Activated T-helper 1 cell treated with anti-CD3 and anti-CD28 coated beads, Interleukin-2, amount 50 U/mL, for 16 hours (primary cell): ENCODE measurements at places on chromosomes 2 and 18.

GRCh38 chr2:21690005-21690404 lies 566.2 kb downstream of the TDRD15 start:
- DNase-seq: no peak

DNA sequence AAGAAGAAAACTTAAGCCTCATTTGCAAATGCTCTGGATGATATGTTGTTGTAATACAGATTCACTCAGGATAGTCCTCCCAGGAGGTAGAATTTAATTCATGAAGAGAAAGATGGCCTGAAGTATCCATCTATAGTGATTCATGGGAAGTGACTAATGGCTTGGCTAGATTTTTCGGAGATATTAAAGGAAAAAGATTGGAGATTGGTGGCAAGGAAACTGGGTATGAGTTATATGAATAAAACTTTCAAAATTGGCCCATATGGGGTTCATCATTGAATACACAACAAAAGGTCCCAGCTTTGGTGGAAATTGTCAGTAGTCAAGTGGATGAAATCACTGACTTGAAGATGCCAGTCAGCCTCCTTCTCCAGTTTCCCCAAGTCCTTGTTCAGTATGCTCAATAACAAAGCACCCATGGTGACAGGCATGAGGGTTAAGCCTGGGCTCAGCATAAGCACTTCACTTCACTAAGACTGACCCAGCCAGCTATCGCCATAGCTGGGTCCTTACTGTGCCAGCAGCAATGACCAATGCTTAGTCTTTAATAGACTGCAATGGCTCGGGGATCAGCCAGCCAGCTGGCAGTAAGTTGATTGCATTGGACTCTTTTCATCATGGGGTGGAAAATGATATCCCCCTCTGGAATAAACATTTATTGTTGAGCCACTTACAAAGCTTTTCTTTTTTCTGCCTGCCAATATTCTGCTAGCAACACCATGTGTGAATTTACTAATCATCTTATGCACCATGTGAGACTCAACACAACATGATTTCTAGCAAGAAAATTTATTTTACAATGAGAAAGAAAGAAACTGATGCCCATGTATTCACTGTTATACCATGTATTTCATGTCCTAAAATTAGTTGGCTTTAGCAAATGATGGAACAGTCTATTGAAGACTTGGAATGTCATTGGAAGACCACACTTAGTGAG lies 176.6 kb upstream of the TACR1 start:
- DNase-seq: no peak

DNA sequence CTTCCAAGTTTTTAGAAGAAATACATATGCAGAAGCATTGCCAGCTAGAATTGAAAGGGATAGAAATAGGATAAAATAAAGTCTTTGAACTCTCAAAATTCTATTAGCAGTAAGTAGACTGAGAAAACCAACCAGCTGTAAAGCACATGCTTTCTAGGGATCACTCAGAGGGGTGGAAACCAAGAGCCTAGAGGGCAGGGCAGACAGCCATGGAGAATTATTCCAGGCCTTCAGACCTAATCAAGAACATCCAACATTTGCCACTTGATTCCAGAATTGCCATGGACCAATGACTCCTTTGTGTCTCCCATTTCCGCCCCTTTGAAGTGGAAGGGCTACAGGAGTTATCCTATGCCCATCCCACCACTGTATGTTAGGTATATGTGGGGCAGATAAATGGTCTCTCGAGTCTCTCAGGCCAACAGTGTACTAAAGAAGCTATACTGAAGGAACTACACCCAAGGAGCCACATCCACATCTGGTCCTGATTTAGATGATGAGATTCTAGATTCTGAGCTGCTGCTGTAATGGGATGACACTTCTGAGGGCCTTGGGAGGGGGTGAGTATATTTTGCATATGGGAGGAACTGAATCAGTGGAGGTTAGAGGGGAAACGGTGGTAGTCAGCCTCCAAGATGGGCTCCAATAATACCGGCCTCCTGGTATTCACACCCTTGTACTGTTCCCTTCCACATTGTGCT lies 4.0 kb downstream of the FARSB start:
- DNase-seq: no peak

- no peak for DNase-seq
Observed at GRCh38 chr2:118040891-118041290, 27.0 kb upstream of the CCDC93 start.
